ENCODE measurements at places on chromosomes 13 and 19. TPM values are rescaled to one million over a fixed set of nuclear protein-coding genes. Genes with fewer than 3 reads are reported as not detected.

- no peak for DNase-seq
Measured at GRCh38 chr13:85497652-85498051, 301.6 kb downstream of the SLITRK6 start.

KRTDAP gene
- not detected for total RNA-seq

DNA sequence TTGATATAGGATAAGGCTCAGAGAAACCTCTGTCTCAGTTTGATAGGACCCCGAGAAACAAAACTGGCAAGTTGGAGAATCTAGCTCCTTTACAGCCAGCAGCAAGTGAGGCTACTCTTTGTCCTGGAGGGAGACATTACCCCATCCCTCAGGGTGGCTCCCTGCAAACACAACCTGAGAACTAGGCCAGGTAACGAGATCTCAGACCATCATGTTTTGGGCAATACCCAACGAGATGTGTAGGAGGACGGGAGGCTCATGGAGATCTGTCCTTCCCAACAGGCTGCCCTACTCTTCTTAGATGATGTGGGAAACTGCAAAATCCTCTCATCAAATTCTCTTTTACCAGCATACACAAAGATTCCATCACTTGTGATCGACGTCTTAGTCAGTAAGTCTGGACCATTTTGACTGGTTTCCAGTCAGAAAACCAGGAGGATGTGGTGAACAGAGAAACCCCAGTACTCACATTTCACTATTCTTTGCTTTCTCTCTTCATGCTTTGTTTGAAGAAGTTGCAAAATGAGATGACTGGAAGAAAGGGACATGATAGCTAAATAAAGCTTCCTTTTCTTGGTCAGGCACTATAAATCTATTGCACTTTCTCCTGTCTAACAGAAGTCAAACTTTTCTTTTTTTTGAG is 6.0 kb upstream of the CTU1 start:
- no peak for DNase-seq

GRCh38 chr13:99542788-99543406 is 41.6 kb downstream of the TM9SF2 start:
- no peak for DNase-seq

DNA sequence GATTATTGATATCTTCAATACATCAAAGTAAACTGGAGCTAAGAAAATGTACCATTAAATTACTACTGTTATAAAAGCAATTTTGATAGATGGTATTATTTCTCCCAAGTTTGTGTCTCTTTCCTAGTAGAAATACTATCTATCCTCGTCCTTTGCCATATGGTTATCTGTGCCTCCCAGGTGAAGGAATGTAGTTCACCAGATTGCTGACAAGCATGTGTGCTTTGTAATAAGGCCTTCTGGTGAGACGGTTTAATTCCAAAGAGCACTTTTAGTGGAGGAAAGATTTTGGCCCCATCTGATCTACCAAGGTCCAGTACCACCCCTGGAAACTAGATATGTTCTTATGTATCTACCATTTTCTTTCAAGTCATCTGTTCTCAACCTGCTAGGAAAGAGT is 243.6 kb downstream of the DLEU7 start:
- DNase-seq = no peak

PABPC3 gene
- 0.29 TPM for total RNA-seq

CACNG8 gene
- total RNA-seq = 0.03 TPM

DNA sequence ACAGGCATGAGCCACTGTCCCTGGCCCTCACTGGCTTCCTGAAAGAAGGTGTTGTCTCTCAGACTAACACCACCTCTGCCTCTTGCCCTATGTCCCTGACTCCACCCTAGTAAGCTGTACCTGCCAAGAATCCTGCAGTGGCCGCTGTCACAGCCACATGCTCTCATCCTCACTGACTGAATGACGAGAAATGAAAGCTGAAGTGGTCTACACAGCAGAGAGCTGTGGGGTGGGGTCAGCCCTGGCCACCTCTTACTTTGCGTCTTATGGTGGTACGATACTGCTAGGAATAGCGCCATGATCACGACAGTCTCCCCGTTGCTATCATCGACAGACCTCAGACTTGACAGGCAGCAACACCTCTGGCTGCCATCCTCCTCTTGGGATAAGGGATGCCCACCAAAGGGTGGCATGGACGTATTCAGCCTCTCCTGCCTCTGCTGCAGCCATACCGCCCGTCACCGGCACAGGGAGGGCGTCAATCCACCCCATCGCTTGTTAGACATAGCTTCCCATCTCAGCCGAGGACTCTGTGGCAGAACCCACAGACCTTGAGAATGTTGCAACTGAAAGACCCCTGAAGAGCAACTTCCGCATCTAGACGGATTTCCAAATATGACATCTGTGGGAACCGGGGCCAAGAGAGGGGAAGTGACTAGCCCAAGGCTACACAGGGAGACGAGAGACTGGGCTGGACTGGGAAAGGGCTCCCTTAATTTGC is 809 bp downstream of the MYO1F start:
- no peak for DNase-seq
